ENCODE measurements at places on chromosomes 1 and 21.

- no peak for DNase-seq
Observed at GRCh38 chr1:226732856-226733291, 6.2 kb downstream of the ITPKB start.

GRCh38 chr1:161739865-161740566, 9.6 kb upstream of the DUSP12 start:
- no peak for DNase-seq

- DNase-seq: no peak
Observed at GRCh38 chr1:24914226-24915069, 15.6 kb downstream of the RUNX3 start.

DNA sequence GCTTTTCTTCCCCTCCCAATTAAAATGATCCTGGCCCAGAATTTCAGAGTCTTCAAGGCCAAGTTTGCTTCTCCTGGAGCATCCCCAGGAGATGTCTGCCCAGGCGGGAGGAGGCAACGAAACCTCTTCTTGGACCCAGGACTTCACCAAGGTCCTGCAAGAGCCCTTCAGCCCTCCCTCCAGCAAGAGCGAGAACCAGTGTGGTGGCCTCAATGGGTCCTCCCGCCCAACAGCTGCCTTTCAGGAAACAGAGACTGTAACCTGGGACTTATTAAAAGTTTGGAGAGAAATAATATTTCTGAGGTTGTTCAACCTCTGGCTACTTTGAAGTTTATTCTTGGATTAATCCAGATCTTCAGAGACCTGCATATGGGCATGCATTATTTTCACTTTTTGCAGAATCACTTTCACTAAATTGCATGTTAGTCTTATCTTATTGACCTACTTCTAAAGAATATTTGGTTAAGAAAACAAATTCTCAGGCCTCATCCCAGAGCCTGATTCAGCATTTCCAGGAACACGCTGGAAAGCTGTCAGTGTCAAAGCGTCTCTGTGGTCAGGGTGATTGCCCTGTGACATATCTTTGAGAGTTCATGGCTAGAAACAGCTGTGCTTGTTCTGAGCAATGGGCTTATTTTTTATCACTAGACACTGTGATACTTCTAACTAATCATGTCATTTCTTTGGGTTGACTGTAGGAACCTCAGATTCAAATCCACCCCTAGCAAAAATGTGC, 66.0 kb upstream of the CLDN14 start:
- DNase-seq: no peak

DNA sequence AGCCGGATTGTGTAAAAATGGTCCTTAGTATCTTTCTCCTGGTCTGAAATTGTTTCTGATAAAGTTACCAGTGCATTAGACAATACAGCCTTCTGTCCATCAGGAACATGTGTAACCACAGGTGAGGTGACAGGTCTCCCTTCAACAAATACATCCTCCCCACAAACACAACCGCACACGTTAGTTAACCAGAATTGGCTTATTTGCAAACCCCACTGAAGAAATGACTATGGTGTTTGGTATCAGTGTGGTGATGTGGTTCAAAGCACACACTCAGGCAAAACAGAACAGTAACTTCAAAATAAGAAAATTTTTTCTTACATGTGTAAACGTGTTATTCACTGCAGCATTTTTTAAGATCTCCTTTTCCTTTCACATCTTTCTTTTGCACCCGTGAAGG, 517.2 kb upstream of the NR5A2 start:
- DNase-seq: no peak

DNA sequence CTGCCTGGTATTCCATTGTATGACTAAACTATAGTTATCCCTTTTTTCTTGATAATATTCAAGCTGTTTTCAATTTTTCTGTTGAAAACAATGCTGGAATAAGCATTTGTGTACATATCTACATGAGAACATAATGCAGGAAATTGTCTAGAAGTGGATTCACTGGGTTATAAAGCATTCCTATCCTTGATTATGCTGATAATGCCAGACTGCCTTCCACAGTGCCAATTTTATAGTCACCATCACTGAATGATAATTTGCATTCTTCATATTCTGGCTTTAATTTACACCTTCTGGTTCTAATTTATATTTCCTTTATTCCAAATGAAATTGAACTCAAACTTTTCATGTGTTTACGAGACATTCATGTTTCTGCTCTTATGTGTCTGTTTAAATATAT, 651.0 kb upstream of the PLXNA2 start:
- DNase-seq: no peak

- peak; percentile 52 for DNase-seq
Observed at GRCh38 chr1:60874718-60875117, 207.6 kb upstream of the NFIA start.

GRCh38 chr1:19074902-19075721, 118.6 kb upstream of the IFFO2 start:
- peak; percentile 95 for DNase-seq

DNA sequence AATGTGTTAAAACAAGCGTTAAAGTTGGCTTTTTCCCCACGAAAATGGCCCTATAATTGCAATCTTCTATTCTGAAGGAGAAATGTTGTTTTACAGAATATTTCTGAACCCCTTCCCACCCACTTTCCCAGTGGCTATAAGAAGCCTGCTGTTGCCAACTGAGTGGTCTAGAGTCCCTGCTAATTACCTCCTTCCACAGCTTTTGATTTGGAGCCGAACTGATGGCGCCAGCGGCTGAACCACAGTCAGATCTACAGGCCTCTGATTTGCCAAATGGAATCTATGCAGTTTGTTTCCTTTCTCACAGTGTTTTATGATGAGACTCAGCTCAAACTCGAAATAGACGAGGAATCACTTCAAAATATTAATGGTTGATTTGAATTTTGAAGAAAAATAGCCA, 76.0 kb upstream of the C1orf105 start:
- DNase-seq: no peak

- DNase-seq: no peak
Observed at GRCh38 chr21:26965040-26965906, 1.6 kb downstream of the ADAMTS5 start.

DNA sequence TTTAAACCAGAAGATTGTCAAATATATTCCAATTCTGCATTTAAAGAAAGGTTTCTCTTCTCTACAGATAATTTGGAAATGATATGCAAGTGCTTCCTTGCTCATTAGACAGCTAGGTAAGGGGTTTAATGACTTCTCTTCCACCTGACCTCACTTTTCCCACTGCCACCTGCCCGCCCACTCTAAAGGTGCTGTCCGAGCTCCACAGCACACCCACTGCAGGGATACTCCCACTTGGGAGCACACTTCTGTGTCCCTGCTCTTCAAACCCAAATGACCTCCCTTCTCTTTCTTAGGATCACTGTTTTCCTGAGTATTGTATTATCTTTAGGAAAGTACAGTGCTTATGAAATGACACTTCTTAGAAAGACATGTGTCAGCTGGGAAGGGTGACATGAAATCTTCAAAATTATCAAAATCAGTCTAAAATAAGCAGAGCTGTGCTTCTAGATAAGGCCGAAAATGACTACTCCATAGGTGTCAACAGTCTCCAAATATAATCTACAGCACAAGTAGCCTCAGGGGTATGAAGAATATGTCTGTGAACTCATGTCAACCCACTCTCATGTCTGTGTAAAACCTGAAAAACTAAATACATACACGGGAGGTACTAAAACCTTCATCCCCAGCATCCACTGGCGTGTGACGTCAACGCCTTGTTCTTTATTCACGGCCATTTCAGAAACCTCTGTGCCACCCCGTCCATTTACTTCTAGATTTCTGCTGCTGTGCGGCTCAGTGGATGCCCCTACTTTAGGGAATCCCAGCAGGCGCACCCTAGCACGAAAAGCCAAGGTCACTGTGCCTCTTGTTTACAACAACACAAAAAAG, 71.0 kb downstream of the SLC45A1 start:
- no peak for DNase-seq

GRCh38 chr1:168638884-168639283, 62.5 kb downstream of the XCL1 start:
- DNase-seq: no peak

GRCh38 chr1:51240084-51240483, 4.0 kb downstream of the RNF11 start:
- no peak for DNase-seq

GRCh38 chr1:51073456-51073855, 28.6 kb upstream of the C1orf185 start:
- DNase-seq: no peak

GRCh38 chr1:14292520-14292919, 306.0 kb upstream of the KAZN start:
- no peak for DNase-seq

- peak; percentile 11 for DNase-seq
Observed at GRCh38 chr1:72105201-72105600, 177.1 kb downstream of the NEGR1 start.

GRCh38 chr1:210731193-210731592, 402.5 kb downstream of the HHAT start:
- no peak for DNase-seq

GRCh38 chr1:184557423-184558347, 170.9 kb downstream of the C1orf21 start:
- no peak for DNase-seq

GRCh38 chr21:18430341-18430740, 26.8 kb upstream of the TMPRSS15 start:
- DNase-seq: no peak

GRCh38 chr1:60867782-60868181, 214.6 kb upstream of the NFIA start:
- DNase-seq: no peak

GRCh38 chr1:160910170-160910750, 25.3 kb upstream of the ITLN1 start:
- DNase-seq: no peak

DNA sequence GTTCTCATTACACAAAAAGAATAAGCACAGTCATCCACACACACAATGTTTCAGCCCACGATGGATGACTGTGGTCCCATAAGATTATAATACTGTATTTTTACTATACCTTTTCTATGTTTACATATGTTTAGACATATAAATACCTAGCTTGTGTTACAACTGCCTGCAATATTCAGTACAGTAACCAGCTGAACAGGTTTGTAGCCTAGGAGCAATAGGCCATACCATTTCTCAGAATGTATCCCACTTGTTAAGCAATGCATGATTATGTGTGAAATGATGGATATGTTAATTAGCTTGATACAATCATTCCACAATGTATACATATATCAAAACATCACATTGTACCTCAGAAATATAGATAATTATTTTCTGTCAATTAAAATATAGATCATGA, 33.2 kb upstream of the SAMD13 start:
- DNase-seq: no peak

DNA sequence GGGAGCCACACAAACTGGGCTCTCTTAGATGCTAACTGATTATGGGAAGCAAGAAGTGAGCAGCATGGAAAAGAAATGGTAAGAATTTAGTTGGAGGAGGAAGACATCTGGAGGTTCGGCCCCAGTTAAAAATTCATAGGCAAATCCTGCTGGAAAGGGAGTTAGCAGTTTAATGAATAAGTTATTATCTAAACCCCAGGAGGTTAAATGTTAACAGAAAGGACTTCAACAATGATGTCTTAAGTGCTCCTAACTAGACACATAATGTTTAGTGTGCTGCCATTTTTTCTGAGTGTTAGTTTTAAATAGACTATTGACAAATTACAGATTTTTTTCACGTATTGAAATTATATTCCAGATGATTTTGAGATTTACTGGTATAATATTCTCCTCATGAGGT, 1265.3 kb upstream of the ADGRL2 start:
- DNase-seq: no peak

GRCh38 chr21:38027901-38028498, 111.7 kb upstream of the KCNJ6 start:
- peak; percentile 66 for DNase-seq

DNA sequence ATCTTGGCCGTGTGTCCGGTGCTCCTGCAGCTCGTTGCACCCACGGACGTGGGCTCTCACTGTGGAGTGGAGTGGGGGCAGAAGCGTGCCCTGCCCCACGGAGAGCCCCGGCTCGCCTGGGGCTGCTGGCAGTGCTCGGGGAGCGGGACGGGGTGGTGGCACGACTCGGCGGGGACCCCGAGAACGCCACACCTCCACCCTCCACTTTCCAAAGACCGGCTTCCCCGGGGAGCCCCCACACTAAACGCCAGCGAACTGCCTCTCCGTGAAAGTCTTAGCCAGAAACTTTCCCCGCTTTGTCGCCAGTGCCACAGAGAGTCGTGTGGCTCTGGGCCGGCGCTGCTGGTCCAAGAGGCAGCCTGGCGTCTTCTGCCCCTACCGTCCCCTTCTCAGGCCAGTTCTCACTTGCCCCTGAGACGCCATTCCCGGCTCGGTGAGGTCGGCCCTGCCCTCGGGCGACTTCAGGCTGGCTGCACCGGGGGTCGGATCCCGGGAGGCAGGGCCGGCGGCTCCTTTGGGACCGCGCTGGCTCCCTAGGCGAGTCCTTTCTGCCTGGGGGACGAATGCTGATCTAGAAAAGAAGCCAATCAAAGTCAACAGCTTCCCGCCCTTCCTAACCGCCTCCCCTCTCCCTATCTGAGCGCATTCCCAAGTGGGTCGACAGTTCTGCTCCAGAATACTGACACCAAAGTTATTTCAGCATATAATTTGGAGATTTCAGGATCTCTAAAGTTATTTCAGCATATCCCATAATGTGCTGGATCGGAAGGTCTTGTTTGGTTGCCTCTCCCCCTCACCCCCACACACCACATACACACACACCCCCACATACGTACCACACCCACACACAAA, 2.6 kb upstream of the SAMD13 start:
- DNase-seq: no peak

DNA sequence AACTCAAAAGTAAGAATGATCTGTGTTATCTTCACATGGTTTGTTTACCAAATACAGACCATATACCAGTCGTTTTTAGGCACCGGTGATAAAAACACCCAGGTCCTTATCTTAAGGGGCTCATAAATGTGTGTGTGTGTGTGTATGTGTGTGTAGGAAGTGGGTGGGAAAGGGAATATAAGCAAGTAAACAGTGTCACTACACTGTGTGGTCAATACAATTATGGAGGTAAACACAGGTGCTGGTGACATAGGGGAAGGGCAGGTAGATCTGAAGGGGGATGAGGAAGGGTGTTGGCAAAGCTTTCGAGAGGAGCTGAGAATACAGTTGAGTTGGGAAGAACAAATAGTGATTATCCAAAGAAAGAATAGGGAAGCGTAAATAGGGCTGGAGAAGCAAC, 19.1 kb upstream of the MRPS6 start:
- no peak for DNase-seq

DNA sequence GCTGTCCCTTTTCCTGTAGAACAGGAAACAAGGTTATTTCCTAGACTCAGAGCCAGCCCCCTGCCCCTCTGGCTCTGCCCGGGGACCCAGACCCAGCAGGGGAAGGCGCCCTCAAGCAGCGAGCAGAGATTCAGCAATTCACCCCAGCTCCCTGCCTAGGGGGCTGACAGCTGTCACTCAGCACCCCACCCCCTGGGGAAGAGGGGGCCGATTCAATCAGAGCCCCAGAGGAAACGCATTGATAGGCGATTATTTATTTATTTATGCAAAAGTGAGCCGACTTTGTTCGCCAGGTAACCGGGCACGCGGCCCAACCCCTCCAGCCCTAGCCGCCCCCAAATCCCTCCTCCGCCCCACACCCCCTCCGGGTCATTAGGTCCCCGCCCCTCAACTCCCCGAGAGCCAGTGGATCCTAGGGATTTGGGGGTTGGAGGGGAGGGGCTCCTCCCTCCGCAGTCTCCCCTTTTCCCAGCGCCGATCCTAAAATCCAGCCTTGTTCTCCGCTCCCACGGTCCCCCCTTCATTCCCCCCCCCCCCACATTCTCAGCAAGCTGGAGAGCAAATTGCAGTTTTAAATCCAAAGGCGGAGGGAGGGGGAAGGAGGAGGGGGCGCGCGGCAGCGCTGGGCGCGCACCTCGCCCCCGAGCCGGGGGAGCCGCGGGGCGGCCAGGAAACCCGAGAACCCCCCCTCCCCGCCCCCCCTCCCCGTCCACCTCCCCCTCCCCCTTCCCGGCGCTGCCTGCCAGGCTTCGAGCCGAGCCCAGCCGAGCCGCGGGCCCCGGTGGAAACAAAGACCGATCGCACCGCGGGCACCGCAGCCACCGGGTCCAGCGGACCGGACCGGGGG, 1.3 kb downstream of the AHDC1 start:
- DNase-seq: no peak
